ENCODE measurements at places on chromosomes 3 and 15.
A peak's percentile ranks its signal among the peaks of the same experiment; 100 is the strongest.

- DNase-seq, result no peak
Measured at GRCh38 chr3:178095522-178095921, 440.7 kb upstream of the KCNMB2 start.

- DNase-seq, result no peak
Measured at GRCh38 chr3:183022936-183023516, 42.7 kb upstream of the DCUN1D1 start.

DNA sequence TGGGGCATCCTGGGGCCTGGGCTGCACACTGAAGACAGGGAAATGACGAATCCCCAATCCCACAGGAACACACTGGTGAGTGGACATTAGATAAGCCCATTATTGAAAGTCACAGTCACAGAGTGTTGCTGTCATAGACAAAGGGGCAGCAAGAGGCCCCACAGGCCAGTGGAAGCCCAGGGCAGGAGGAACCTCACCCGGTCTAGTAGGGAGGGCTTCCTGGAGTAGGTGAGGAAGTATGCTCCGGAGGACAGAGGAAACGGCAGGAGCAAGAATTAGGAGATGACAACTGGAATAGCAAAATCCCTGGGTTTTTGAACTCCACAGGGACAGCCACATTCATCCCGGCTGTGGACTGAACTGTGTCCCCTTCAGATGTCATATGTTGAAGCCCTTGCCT is 101.2 kb downstream of the TPRA1 start:
- no peak for DNase-seq

DNA sequence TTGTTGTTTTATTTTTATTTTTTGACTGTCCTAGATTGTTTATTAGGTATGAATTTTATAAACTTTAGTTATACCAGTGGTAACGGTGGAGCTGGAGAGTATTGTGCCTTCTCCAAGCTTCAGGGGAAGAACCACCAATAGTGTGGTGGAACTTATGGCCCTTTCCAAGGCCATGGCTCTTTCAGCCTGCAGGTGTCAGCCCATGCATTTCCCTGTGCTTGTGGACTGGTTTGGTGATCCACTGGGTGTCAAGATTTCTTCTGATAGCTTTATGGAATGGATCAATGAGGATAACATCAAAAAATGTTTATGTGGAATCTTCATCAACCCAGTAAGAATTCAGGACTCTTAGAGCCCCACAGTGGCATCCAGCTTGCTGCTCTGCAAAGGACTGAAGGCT is 19.2 kb upstream of the SCAMP5 start:
- no peak for DNase-seq

GRCh38 chr3:67415511-67415910 is 238.9 kb downstream of the SUCLG2 start:
- DNase-seq, result no peak

GRCh38 chr15:47720555-47720954 is 3.2 kb downstream of the SEMA6D start:
- DNase-seq, result no peak

GRCh38 chr15:69855258-69856000 is 242.3 kb downstream of the TLE3 start:
- no peak for DNase-seq

GRCh38 chr3:101690972-101691371 is 4.5 kb upstream of the RPL24 start:
- DNase-seq, result peak; percentile 44

DNA sequence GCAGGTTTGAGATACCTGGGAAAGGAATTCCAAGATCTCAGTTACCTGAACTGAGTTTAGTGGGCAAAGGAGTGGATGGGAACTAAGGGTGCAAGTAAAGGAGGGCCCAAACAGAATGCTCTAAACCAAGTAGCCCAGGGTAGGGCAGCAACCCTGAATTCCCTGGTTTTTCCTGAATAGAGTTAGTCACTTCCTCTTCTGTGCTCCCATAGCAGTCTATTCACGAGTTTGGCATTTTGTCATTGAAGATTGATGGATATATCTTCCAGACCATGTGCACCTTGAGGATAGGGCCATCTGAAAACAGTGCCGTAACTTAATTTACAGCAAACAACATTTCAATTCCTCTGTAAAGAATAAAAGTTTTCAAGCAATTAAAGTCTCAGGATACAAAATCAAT is 18.5 kb upstream of the PTX3 start:
- DNase-seq, result no peak

GRCh38 chr15:40513609-40514008 is 42.8 kb downstream of the CHST14 start:
- DNase-seq, result no peak

DNA sequence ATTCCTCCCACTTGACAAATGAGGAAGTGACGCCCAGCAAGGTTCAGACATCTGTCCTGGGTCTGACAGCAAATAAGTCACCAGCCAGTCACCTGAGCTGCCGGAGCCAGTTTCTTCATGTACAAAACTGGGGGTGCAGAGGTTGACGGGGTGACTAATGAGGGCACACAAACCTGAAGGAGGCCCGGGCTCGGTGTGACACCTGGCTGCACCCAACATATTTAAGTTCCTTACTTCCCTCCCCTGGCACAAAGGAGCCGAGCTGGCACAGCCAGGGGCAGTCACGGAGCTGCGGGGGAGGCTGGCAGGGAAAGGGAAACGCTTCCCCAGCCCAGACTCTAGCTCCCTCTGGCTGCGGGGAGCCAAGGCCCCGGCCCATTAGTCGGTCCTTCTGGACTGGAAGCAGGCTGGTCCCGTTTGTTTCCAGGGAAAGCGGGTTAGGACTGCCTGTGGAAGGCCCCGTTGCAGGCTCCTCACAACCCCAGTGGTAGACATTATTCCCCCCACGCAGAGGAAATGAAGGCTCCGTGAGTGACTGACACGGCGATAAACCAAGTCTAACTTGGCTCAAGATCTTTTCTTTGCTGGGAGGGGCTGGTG is 2.3 kb downstream of the FBXL22 start:
- peak; percentile 87 for DNase-seq

DNA sequence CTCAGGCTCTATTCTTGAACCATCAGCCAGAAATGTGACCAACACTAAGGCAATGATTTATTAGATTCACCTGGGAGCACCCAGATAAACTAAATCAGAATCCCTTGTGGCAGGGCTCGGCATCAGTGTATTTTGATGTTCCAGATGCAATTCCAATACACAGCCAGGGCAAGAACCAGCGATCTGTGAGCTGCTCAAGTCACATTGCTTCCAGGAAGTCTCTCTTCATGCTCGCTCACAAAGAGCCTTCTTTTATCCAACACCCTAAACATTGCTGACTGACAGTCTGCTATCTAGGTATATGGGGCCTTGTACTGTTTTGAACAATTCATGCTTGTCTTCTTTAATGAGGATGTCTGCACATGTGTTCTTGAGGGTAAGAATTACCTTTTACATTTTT is 40.9 kb upstream of the GOLGA8J start:
- no peak for DNase-seq

DNA sequence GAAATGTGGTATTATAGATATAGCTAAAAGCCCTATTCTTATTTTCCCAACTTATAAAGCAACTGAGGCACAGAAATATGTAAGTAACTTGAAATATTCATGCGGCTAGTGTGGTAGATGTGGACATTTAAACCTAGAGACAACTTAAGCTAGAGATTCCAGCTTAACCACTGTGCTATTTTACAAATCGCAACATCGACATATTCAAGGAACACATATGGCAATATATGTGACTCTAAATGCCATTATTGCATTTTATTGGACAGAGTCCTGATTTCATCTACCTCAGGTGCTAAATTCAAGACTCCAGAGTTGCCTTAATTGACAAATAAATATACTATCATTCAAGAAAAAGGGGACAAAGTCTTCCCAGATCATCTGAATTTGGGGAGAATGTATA is 442.3 kb downstream of the NLGN1 start:
- DNase-seq, result no peak

DNA sequence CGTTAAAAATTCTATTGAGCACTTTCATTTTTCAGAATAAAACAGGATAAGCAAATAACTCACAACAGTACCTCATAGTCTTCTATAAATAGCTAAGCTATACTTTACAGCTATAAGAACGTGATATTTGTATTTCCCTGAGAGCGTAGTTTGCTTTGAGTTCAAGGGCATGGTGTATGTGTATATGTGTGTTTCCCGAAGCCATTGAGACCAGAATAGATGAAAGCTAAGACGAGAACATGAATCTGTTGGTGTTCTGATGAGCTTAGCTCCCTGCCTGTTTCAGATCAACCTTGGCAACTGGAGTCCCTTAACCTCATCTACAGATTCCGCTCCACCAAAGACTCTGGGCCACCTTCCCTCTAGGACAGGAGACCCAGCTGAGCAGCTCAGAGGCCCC is 59.5 kb upstream of the MCF2L2 start:
- DNase-seq, result no peak

- no peak for DNase-seq
Measured at GRCh38 chr3:54138937-54139547, 16.7 kb downstream of the CACNA2D3 start.

- no peak for DNase-seq
Measured at GRCh38 chr3:4813909-4814304, 165.3 kb upstream of the BHLHE40 start.

GRCh38 chr3:62183969-62184368 is 189.4 kb downstream of the FEZF2 start:
- no peak for DNase-seq

DNA sequence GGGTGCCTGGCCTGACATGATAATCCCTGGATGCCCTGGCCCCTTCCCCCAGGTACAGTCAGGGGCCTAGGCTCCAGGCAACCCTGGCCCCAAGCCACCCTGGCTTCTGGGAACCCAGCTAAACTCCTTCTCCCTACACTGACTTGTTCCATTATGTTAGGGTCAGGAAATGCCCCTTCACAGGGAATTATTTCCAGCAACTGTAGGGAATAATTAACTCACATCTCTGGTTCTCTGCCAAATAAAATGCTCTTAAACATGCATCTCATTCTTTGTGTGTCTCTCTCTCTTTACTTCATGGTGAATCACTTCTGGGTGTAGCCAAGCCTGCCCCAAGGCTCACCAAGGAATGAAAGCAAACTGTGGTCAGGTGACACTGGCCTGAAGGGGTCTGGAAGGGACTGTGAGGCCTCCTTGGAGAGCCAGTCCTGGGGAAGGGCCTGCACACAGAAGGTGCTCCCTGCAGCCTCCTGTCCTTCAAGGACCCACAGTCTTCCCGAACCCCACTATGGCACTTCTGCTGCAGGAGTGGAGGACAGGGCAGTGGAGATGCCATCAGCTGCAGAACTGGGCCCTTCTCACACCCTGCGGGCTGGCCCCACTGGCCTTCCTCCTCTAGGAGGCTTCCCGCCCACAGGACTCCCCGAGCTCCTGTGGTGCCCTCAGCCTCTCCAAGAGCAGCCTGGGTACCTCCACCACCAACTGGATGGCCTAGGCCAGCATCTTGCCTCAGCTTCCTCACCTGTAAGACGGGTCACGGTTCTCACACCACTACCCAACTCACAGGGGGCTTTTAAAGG is 17.6 kb downstream of the TKT start:
- no peak for DNase-seq

GRCh38 chr15:42808913-42809312 is 72.0 kb upstream of the CDAN1 start:
- DNase-seq, result no peak

DNA sequence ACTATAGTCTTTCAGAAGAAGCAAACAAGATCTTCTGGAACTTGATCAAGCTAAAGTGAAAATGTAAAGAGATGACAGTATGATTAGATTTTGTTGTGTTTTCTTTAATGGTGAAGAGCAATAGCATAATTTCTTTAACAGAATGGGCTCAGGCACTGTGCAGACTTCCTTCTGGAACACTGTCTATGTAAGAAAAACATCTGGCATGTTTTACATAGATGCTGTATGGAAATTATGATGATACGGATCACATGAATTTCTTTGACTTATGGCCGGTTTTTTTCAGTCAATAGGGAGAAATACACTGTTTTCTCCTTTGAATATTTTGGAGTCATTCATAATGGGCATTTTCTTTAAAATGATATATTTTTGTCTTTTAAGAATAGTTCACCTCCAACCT is 42.6 kb downstream of the PHLDB2 start:
- no peak for DNase-seq

- DNase-seq, result no peak
Measured at GRCh38 chr3:175397372-175397771, 538.2 kb downstream of the NAALADL2 start.

Measured in RPMI8226 (cell line).